Neural crest cell (in vitro differentiated cells): ENCODE measurements at places on chromosomes 4 and X. TPM values are rescaled to one million over a fixed set of nuclear protein-coding genes. Genes with fewer than 3 reads are reported as not detected.
A peak's percentile ranks its signal among the peaks of the same experiment; 100 is the strongest.

- H3K36me3 ChIP-seq: no peaks in the 10 kb centered on the region
- H3K27ac ChIP-seq: no peak overlapping the region
- no peaks in the 10 kb centered on the region for H3K4me1 ChIP-seq
- no peak for DNase-seq
These were observed 111.2 kb upstream of the RAPGEF2 start for GRCh38 chr4:158991534-158992155.

DNA sequence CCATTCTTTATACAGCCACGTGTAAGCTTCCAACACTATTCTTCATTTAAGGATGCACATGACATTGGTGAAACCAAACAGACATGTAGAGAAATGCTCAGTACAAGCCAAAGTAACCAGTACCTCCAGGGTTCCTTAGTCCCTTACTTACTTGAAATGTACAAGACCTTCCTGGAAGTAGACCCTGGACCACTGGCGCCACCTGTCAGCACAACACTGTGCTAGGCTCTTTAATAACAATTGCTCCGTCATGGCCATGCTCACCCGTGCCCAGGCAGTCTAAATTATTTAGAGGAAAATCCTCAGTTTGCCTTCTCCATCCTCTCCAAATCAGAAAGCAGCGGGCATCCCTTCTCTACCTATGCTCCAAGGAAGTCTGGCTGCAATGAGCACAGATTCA is 52.7 kb downstream of the ADGRA3 start:
- no peak for DNase-seq
- H3K4me3 ChIP-seq: no peak overlapping the region
- H3K27me3 ChIP-seq: no peaks in the 10 kb centered on the region
- peak overlapping the region; percentile 11 for H3K27ac ChIP-seq

DNA sequence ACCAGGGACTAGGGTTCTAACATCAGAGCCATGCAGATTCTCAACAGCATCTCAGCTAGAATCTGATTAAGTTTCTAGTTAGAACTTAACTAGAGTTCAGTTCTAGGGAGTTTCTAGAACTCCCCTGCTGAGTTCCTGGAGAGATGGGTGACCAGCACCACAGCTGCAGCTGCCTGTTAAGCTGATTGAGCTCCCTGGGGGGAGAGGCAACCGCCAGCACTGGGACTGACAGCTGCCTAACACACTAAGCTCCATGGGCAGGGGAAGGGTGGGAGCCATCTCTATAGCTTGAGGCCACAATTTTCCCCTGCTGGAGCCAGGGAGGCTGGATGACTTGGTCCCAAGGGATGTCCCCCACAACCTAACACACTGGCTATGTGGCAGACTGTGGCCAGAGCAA is 84.2 kb downstream of the CHIC1 start:
- no peaks in the 10 kb centered on the region for H3K27me3 ChIP-seq
- H3K4me3 ChIP-seq: no peak overlapping the region
- peaks cover 40% of the 10 kb centered on the region for H3K36me3 ChIP-seq
- no peak overlapping the region for H3K27ac ChIP-seq
- H3K4me1 ChIP-seq: no peaks in the 10 kb centered on the region
- DNase-seq: no peak

DNA sequence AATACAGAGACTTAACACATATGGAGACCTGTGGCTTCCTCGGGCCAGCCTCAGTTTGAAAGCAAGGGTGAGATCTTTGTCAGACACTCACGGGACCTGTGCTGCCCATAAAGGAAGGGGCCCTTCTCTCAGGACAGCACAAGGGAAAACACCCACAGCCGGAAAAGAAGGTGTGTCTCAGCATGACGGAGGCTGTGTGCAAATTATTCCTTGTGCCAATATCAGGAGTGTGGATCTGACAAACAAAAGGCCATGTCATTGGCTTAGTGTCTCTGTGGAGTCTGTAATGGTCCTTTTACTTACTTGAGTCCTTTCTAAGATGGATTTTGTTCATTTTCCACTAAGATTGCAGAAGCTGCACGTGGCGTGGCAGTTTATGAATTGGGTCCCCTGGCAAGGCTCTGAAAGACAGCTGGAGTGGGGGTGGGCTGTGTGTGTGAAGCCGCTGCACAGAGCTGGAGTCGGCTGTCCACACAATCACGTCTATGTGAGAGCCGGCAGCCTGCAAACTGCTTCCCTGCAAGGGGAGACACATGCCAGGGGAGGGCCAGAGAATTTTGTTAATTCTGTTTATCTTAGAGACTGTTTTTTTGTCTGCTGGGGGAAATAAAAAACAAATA is 1.9 kb downstream of the ENPP6 start:
- no peaks in the 10 kb centered on the region for H3K27me3 ChIP-seq
- peak overlapping the region; percentile 10 for H3K4me3 ChIP-seq
- H3K4me1 ChIP-seq: peaks cover 13% of the 10 kb centered on the region
- no peak overlapping the region for H3K27ac ChIP-seq

- H3K27me3 ChIP-seq: no peaks in the 10 kb centered on the region
- DNase-seq: no peak
- peaks cover 4% of the 10 kb centered on the region for H3K4me1 ChIP-seq
- H3K4me3 ChIP-seq: no peak overlapping the region
- H3K36me3 ChIP-seq: peaks cover 8% of the 10 kb centered on the region
- H3K27ac ChIP-seq: no peak overlapping the region
These were observed 8.1 kb downstream of the COQ2 start for GRCh38 chr4:83276299-83277040.

- H3K4me3 ChIP-seq: no peak overlapping the region
- H3K27me3 ChIP-seq: no peaks in the 10 kb centered on the region
- no peaks in the 10 kb centered on the region for H3K36me3 ChIP-seq
- H3K4me1 ChIP-seq: no peaks in the 10 kb centered on the region
- H3K27ac ChIP-seq: no peak overlapping the region
These were observed 402.8 kb upstream of the CXorf51A start for GRCh38 chrX:147217334-147217733.

DNA sequence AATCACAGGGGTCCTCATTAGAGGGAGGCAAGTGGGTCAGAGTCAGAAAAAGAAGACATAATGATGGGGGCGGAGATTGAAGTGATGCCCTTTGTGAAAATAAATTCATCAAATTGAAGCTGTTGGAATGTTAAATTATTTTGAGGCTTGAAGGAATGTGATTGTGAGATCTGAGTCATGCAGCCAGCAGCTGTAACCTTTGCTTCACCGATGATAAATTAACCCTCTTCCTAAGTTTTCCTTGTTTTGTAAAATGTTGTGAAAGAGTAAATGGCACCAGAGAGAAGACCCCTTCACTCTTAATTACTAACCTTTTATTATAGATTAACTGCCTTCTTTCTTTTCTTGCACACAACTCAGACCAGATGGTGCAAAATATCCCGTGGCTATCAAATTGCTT is 47.7 kb upstream of the FAM9A start:
- H3K27me3 ChIP-seq: no peaks in the 10 kb centered on the region
- H3K4me1 ChIP-seq: no peaks in the 10 kb centered on the region
- H3K4me3 ChIP-seq: no peak overlapping the region
- H3K36me3 ChIP-seq: no peaks in the 10 kb centered on the region
- DNase-seq: no peak

DNA sequence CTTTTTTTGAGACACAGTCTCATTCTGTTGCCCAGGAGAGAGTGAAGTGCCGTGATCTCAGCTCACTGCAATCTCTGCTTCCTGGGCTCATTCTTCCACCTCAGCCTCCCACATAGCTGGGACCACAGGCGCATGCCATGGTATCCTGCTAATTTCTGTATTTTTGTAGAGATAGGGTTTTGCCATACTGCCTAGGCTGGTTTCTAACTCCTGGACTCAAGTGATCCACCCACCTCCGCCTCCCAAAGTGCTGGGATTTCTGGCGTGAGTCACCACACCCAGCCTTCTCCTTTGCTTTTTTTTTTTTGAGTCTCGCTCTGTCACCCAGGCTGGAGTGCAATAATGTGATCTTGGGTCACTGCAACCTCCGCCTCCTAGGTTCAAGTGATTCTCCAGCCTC is 94.1 kb downstream of the PDS5A start:
- H3K27me3 ChIP-seq: no peaks in the 10 kb centered on the region
- DNase-seq: no peak
- H3K4me3 ChIP-seq: no peak overlapping the region
- peak overlapping the region; percentile 8 for H3K27ac ChIP-seq

DNA sequence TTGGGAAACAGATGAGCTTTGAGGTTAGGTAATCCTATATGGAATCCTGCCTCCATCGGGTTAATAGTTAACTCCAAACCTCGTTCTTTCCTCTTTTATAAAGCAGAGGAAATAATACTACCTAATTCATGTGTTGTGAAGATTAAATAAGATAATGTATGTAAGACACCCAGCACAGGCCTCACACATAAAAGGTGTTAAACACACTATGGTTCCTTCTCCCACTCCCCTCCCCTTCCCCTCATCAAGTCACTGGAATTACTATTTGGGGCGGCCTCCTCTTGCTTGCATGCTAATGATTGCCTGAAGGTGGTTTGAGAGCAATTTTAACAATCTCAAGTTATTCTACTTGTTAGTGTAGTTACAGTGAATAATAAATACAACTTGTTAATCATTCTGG is 404.4 kb upstream of the RASGEF1B start:
- H3K4me3 ChIP-seq: no peak overlapping the region
- no peak for DNase-seq
- H3K36me3 ChIP-seq: no peaks in the 10 kb centered on the region
- H3K27me3 ChIP-seq: no peaks in the 10 kb centered on the region
- H3K4me1 ChIP-seq: peaks cover 8% of the 10 kb centered on the region

USP38 gene
- total RNA-seq: 14.9 and 15.2 TPM in 2 replicates

CSAG3 gene
- not detected in 2 replicates for total RNA-seq

FGF16 gene
- not detected in 2 replicates for total RNA-seq

CCSER1 gene
- 9.8 and 11.9 TPM in 2 replicates for total RNA-seq
